Foreskin keratinocyte (primary cell): ENCODE measurements at places on chromosomes 11 and 22.
A peak's percentile ranks its signal among the peaks of the same experiment; 100 is the strongest.

GRCh38 chr11:1559111-1559951 lies 12.7 kb downstream of the DUSP8 start:
- peak; percentile 50 for DNase-seq

DNA sequence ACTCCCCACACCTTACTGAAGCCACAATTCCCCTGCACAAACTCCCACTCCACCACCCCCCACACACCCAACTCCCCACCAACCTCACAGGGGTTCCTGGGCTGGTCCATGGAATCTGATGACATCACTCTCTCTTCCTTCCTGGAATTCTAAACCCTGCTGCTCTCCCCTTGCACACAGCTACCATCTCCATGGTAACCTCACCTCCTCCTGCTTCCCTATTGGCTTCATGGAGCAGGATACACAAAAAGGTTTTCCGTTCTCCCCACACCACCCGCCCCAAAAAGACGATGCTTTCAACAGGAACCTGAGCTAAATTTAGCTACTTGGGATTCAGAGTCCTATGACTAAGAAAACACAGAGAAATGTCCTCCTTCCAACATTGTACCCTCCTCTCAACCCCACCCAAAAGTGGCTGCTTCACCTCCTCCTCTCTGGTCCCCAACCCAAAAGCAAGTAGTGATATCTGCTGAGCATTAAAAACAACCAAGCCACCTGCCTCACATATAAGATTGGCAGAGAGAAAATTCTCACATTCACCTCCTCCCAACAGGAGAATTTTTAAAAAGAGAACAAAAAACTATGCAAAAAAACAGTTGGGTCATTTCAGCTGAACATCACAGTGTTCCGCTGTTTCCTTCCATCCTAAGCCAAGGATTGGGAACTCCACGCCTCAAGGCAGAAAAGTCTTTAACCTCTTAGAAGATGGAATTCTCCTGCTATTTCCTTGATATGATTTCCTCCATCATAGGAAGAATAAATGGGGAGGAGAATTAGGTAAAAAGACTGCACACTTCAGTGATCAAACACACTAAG lies 66.9 kb downstream of the RBFOX2 start:
- no peak for DNase-seq

- DNase-seq: no peak
Observed at GRCh38 chr11:111512296-111513239, at the start of gene BTG4. Gene BTG4, minus strand, starts transcription at chr11:111512386. Its CDS starts 13,610 bp downstream, at chr11:111498776.

- DNase-seq: no peak
Observed at GRCh38 chr11:10584071-10584501, 15.6 kb upstream of the LYVE1 start.

GRCh38 chr11:26105762-26106423 lies 226.0 kb upstream of the ANO3 start:
- no peak for DNase-seq

GRCh38 chr11:121082670-121083069 lies 18.4 kb upstream of the TECTA start:
- no peak for DNase-seq

GRCh38 chr11:28649922-28650321 lies 541.7 kb downstream of the METTL15 start:
- DNase-seq: no peak

GRCh38 chr11:59822989-59823566 lies 12.5 kb upstream of the MRPL16 start:
- peak; percentile 49 for DNase-seq
